ENCODE measurements at places on chromosomes 4 and X.

GRCh38 chr4:55347610-55348228 lies 1.7 kb downstream of the SRD5A3 start:
- no peak for DNase-seq

DNA sequence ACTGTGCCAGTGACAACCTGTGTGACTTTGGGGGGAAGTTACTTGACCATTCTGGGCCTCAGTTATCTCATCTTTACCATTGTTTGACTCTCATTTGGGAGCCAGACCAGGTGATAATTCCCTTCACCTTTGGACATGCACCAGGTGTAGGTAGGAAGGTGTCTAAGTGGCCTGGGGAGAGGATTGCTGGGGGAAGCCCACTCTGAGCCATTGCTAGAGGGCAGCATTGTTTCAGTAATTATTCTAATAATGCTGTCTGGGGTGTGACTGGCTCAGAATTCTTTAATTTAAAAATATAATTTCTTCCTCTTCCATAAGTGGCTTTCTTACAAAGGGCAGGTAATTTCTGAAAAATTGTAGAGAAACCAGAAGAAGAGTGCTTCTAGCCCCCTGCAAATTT lies 104.3 kb downstream of the RTL9 start:
- no peak for DNase-seq

DNA sequence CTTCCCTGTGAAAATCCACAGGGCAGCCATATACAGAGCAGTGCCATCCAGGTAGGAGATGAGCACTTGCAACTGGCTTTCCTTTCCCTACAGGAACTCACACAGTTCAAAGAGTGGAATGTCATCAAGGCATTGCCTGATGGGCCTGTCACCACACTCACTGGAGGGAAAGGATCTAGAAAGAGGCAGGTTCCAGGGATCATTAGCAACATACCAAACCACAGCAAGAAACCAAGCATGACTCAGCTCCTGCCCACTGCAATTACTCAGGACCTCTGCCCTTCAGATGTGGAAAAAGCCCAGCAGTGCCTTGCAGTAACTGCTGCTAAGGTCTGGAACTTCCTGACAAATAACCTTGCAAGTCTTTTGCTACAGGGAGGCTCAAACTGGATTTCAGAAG lies 101.2 kb downstream of the ZNF674 start:
- no peak for DNase-seq

GRCh38 chr4:153523164-153523796 lies 57.1 kb downstream of the TMEM131L start:
- no peak for DNase-seq

GRCh38 chrX:21374163-21374993 lies at the start of gene CNKSR2:
Gene CNKSR2 (plus strand): TSS chrX:21374418. CDS start chrX:21374898, 480 bp downstream.
- peak; percentile 62 for DNase-seq

- DNase-seq = no peak
These were observed 22.1 kb downstream of the MRFAP1 start for GRCh38 chr4:6662591-6662990.
